CD4-positive, alpha-beta T cell treated with Interleukin-10 for 1 hour (primary cell): ENCODE measurements at places on chromosomes 4 and X.
A peak's percentile ranks its signal among the peaks of the same experiment; 100 is the strongest.

DNA sequence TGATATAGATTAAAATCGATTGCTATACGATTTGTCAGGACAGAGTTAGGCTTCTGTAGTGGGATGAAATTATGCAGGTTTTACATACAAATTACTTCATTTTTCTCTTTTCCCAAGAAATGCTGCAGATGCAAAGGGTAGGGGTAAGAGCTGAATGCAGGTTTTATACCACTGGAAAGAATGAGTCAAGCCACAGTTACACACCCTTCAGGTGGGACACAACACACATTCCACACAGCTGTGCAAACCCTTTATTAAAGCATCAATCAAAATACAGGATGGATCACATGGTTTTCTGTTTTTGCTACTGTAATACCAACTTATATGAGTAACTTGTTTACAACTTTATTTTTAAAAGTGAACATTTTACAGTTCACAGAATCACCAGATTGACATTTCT lies 39.8 kb downstream of the MFAP3L start:
- no peak for DNase-seq

DNA sequence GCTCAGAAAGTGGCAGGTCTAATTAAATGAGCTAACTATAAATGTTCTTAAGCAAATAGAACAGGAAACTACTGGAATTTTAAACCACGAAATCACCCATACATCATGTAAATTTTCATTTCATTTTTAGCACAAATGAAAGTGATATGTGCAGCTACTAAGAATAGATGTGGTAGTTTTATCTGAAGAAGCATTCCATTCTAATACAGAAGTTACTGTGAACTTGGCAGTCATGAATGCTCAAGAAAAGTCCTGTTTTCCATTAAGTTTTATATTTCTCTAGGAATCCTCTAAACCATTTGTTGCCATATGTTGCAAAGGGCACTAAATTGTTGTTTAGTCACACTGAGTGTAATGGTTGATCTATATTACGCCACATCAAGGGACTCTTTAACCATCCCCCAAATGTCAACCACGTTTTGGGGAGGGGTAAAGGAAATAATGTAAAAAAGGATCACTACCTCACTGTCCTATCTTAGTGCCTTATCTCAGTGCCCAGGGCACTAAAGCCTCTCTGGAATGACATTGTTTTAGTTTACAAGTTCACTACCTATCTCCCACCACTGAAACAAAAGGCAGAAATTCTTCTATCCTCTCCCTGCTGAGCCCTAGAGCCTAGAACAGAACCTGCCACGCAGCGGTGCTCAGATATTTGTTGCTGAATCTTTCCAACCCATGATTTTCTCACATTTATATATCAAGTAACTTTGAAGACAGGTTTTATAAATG lies 118.0 kb downstream of the SHISA3 start:
- no peak for DNase-seq

DNA sequence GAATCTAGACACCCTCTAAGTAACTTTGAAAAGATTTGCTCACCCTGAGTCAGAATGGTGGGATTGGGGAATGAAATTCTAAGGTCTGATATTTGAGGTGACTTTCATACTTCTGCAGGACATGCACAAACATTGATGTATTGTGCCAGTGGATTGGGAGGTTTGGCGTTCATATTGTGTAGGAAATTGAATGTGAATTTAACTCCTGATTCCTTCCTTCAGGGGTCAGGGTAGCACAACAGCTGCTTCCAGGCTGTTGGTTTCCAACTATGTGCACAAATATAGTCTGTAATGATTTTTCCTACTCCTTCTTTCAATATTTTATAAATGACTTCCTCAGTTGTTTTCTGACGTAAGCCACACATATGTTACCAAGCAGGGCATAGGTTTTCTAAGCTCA lies 3.1 kb downstream of the IL1RAPL1 start:
- DNase-seq, result no peak

- no peak for DNase-seq
Measured at GRCh38 chr4:71663780-71664179, 120.1 kb downstream of the GC start.

- DNase-seq, result no peak
Measured at GRCh38 chr4:163482190-163482589, 8.6 kb upstream of the TKTL2 start.

DNA sequence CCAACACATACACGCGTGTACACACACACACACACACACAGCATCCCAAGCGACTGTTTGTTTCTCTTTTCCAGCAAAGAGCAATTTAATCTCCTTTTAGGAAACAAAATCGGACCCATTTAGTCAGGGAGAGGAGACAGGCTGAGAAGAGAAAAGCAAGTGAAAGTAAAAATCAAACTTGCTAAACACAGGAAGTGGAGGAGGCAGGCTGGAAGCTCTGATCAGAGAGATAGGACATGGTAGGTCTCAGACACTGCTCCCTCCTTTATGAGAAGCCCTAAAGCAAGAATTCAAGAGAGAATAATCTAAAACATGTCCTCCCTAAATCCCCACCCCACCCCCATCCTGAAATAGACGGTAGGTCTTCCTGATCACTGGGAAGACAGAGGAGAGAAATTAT lies 62.3 kb downstream of the GPC3 start:
- peak; percentile 24 for DNase-seq

DNA sequence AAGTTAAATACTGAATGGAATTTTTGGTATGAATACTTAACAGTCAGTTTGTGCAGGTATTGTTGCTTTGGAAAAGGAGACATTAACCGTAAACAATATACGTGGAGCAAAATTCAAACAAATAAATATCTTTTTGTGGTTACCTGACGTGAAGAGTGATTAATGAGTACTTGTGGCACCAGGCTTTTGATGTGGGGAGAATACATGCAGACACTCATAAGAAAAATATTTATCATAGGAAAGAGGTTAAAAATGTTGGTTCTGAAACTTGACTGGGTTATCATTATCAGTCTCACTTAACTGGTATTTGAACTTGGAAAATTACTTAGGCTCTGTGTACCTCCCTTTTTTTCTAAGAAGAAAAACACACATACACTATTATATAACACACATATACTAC lies 136.4 kb upstream of the NDST4 start:
- DNase-seq, result no peak

DNA sequence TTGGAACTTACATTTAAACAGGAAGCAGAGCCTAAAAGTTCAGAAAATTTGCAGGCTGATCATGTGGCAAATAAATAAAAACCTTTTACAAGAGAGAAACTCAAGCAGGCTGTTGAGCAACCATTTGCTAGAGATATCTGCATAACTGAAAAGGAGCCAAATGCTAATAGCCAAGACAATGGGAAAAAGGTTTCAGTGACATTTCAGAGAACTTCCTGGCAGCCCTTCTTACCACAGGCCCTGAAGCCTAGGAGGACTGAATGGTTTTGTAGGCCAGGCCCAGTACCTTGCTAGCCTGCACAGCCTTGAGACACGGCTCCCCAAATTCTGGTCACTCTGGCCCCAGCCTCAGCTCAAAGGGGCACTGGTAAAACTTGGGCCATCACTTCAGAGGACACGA lies 945.1 kb downstream of the ADGRL3 start:
- no peak for DNase-seq

- DNase-seq, result no peak
Measured at GRCh38 chrX:150482537-150483206, 85.7 kb upstream of the MTM1 start.

DNA sequence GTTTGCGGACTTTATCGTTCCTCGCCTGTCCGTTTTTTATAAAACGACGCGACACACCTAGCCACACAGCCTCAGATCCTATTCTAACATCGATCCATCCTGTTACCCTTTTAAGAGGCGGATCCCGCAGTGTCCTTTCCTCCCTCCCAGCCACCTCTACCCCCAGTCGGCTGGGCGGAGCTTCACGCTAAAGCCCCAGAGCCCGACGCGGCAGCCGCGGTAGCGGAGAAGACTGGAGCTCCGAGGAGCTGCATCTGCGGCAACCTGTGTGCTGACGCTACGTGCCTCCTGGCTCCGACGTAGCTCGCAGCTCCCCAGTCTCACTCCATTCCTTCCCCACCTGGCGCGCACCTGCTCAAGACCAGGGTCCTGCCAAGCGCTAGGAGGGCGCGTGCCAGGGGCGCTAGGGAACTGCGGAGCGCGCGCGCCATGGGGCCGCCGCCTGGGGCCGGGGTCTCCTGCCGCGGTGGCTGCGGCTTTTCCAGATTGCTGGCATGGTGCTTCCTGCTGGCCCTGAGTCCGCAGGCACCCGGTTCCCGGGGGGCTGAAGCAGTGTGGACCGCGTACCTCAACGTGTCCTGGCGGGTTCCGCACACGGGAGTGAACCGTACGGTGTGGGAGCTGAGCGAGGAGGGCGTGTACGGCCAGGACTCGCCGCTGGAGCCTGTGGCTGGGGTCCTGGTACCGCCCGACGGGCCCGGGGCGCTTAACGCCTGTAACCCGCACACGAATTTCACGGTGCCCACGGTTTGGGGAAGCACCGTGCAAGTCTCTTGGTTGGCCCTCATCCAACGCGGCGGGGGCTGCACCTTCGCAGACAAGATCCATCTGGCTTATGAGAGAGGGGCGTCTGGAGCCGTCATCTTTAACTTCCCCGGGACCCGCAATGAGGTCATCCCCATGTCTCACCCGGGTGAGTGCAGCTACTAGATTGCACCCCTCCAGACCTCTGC lies at the start of gene RNF128:
Gene RNF128, plus strand, starts transcription at position 217 of the 953 bp plus-strand sequence. Its CDS starts 213 bp downstream, at position 430.
- DNase-seq, result peak; percentile 2

DNA sequence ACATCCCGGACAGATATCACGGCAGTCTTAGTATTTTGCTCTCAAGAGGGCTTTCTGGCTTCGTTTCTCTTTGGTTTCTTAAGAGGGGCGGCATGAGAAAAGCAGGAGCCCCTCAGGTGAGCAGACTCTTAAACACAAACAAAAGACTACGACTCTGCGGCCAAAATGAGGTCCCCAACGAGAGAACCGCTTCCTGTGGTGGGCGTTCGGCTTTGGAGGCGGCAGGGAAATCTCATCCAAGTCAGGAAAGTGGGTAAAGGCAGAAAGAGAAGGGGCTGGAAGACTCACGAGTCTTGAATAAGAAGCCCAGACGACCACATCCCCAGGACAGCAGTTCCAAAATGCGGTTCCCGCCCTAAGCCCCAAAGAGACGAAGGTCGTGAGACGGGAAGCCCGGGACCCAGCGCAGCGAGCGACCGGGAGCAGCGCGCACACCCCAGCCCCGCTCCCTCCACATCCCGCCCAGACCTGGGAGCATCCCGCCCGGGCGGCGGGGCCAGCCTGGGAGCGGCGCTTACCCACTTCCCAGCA lies 409 bp downstream of the UGDH start:
- DNase-seq, result peak; percentile 19

DNA sequence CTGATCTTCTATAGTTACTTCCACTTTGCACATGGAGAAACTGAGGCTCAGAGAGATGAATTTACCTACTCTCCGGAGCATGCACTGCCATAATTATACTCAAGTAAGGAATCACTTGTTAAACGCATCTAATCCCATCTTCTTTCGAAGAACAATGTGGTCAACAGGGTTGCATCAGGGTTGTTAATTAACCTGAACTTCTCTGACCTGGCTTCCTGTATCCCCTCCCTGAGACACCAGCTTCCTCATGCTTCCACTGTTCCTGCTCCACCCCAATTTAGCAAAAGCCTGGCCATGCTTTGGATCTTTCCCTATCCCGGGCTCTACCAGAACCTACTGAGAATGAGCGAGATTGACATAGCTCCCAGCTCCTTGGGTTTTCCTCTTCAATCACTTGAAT lies 136.7 kb downstream of the SMIM20 start:
- no peak for DNase-seq

DNA sequence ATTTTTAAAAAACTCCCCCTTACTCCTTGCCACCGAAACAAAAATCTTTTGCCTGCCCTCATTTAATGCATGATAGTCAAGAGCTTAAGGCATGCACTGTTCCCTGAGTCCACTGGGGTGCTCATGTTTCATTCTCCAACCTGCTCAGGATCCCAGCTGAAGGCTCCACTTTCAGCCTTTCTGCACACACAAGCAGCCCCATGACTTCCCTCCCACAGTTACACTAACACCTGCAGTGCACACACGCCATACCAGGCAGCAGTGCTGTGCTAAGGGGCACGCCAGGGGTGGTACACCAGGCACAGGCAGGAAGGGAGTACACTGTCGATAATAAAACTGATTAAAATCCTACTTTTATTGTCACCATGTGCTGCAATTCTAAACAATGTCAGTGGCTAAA lies 385.2 kb downstream of the BMPR1B start:
- no peak for DNase-seq

- no peak for DNase-seq
Measured at GRCh38 chr4:148926276-148927260, 484.4 kb upstream of the NR3C2 start.

- DNase-seq, result no peak
Measured at GRCh38 chrX:13622401-13622964, 30.5 kb upstream of the TCEANC start.

DNA sequence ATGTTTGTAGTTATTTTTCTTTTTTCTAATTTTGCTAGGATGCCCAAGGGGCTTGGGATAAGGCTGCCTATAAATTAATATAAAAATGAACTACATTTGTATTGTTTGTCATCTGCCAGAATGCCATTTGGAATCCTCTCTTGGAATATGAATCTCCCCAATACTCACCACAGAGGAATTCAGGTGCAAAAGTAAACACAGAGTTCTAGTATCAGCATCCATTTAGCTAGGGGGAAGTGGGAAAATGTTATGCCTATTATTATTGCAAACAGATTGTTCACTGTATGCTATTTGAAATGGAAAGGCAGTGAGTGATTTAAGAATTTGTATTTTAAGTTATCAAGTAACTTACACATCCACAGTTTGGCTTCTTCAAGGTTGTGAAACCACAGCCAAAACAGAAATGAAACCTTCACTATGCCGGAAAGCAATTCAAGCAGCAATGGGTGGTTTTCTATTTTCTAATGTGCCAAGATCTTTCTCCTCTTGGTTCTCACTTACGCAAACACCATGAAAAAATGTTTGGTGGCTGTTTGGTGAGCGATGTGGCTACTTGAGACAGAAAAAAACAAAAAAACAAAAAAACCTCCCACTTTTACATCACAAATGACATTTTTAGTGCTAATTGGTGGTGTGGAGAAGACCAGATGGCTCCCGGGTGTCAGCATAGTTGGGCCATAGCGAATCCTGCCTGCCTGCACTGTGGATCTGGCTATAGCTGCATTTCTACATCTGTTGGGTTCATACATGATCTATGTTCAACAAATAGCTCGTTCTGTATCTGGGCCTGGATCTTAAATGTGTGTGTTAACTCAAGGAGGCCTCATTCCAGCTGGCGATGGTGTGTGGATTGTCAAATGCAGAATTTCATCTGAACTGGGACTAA lies 200.8 kb upstream of the GIMD1 start:
- DNase-seq, result no peak

- DNase-seq, result peak; percentile 0
Measured at GRCh38 chrX:38664285-38664684, 102.9 kb downstream of the TSPAN7 start.

DNA sequence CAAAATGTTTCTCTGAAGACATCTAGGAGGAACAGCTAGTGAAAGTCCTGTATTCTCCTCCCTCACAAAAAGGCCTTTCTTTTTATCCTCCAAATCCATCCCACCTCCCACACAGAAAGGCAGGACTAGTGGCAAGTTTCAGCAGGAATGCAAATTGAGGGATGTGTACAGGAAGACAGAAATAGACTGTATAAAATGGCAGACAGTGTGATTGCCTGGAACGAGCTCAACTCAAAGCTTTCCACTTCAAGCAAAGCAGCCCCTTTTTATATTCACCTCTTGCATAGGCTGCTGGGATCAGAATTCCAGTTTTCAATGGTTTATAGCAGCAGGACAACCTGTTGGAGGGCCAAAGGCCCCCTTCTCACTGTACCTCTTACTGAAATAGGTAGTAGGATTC lies 57.5 kb downstream of the DCX start:
- no peak for DNase-seq
